ENCODE measurements at places on chromosomes 1 and 21. TPM values are rescaled to one million over a fixed set of nuclear protein-coding genes. Genes with fewer than 3 reads are reported as not detected.

DNA sequence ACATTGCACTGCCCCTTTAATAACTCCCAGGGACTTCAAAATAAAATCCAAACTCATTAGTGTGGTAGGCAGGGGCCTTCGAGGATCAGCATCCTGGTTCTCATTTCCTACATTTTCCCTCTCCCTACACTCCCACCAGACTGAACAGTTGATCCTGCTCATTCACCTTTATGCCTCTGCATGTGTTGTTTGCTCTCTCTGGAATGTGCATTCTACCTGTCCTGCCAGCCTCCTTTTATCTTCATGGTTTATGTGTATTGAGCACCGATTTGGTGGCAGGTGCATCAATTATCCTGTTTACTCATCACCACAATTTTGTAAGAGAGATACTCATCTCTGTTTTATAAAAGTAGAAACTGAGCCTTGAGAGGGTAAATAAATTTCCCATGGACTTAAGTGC is 125.0 kb downstream of the ADSS2 start:
- DNase-seq: no peak

- no peak for DNase-seq
Observed at GRCh38 chr1:202752774-202753173, 42.5 kb upstream of the SYT2 start.

DNA sequence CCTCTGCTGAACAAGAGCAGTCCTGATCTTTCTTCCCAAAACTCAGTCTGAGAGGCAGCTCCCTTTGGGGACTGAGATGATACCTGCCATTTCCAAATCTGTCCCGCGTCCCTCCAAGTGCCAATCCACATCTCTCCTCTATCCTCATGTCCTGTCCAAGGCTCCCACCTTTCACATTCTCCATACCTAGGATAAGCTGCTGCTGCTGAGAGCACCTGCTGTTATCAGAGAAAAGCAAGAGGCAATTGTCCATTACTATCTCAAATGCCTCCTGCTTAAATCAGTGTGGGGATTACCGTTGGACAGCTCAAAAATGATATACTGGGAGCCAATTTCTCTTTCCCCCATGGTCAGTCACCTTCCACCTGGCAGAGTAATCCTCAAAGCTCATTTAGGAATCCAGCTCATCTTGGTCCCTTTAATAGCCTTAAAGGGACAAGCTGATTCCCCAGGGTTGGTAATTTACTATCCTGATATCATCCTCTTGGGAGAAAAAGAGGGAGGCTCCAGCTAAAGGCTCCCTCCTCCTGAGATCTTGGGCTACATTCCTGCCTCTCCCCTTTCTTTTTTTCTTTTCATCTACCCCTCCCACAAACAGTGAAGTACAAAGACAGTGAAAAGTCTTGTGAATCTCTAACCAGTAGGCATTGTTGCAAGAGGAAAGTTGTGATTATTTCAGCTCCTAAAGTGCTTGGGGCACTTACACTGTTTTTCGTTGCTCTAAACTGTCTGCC is 278.1 kb upstream of the CAMK1G start:
- no peak for DNase-seq

GRCh38 chr1:219312967-219313366 is 139.3 kb downstream of the LYPLAL1 start:
- no peak for DNase-seq

DNA sequence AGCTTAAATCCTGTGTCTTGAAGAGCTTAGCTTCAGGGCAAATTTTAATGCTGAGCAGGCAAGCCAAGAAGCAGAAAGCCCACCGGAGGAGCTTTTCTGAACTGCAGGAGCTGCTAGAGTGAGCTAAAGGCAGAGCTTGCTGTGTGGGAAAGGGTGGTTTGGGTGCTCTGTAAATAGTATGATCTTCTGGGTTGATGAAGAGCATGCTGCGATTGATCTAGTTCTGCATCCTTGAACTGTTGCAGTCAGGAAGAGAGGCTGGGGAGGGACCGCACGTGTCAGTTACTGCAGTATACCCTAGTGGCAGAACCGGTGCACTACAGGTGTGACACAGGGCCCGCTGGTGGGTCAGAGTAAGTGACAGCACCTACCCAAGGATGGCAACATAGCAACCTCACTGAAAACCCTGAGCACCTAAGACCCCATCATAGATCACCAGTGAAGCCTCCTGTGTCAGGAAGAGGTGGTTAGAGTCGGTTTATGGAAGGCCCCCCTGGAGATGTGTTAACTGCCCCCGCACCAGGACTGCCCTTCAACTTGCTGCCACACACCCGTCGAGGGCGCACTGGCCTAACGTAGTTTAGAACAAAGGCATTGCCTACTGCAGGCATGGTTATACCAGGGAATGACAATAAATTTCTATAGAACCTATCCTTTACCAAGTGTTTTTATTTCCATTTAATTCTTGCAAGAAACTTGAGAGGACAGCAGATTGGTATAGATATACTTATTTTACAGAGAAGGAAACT is 146.0 kb upstream of the KIAA0040 start:
- peak; percentile 61 for DNase-seq

- no peak for DNase-seq
Observed at GRCh38 chr1:229495782-229496181, 12.4 kb downstream of the NUP133 start.

GRCh38 chr21:34878501-34878900 is 170.6 kb downstream of the RUNX1 start:
- DNase-seq: no peak

FRRS1 gene
- total RNA-seq: 2.1 TPM

CDK18 gene
- total RNA-seq: 3.3 TPM

CD2 gene
- 298 TPM for total RNA-seq
